ENCODE measurements at places on chromosomes 4 and X. TPM values are rescaled to one million over a fixed set of nuclear protein-coding genes. Genes with fewer than 3 reads are reported as not detected.

SLC10A7 gene
- total RNA-seq, result 15.9 TPM

FANCB gene
- total RNA-seq, result 14.7 TPM

FGFBP1 gene
- not detected for total RNA-seq

NELFA gene
- total RNA-seq, result 36.2 TPM

METTL14 gene
- 48.3 TPM for total RNA-seq

UGT8 gene
- 0.12 TPM for total RNA-seq

GPM6B gene
- total RNA-seq, result not detected

PGAM4 gene
- total RNA-seq, result not detected

KIT gene
- 0.79 TPM for total RNA-seq

FDCSP gene
- total RNA-seq, result not detected

GRCh38 chr4:152997771-152998487 is 61.8 kb downstream of the FHDC1 start:
- no peak for DNase-seq

DNA sequence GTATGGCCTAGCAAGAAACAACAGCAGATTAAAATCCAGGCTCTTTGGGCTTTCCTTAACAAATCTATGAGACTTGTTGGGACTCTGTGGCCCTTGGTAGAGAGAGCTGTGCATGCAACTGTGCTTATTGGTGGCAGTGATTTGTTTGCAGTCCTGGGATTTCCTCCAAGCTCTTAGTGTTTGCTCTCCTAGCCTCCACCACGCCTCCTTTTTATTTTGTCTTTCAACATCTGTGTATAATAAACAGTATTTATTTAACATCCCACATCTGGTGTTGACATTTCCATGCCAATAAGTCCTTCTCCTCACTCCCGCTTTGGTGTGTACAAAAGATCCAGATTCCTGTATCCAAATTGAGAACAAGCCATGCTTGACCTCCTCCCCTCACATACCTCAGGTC is 3.1 kb downstream of the TNMD start:
- no peak for DNase-seq

DNA sequence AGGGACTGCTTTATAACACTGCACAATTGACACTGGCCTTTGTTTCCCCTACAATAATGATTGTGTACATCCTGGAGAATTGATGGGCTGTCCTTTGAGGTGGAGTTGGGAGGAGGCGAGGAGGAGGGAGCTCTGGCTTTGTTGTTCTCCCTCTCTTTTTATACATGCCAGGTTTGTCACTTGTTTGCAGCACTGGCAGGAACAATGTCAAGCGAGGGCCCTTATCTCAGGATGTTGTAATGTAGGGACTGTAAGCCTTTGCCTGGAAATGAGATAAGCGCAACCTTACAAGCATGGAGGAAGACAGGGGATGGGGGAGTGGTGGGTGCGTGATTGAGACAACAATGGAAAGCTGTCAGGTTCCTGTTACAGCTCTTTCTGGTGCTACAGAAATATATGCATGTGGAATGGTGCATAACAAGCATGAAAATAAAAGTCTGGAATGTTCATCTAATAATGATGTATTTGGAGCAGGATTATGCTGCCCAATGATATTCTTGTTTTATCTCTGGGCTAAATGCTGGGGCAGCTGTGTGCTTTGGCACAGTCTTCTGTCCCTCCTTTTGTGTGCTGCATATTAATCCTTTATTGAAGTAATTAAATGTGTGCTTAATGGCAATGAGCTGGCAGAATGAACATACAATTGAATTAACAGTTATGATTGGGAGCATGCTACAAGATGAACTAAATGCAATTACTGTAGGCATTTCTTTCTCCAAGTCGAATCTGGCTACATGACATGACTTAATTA is 294.4 kb downstream of the GPAT3 start:
- DNase-seq, result no peak

- DNase-seq, result no peak
Measured at GRCh38 chr4:77714514-77714913, 104.7 kb downstream of the CNOT6L start.

DNA sequence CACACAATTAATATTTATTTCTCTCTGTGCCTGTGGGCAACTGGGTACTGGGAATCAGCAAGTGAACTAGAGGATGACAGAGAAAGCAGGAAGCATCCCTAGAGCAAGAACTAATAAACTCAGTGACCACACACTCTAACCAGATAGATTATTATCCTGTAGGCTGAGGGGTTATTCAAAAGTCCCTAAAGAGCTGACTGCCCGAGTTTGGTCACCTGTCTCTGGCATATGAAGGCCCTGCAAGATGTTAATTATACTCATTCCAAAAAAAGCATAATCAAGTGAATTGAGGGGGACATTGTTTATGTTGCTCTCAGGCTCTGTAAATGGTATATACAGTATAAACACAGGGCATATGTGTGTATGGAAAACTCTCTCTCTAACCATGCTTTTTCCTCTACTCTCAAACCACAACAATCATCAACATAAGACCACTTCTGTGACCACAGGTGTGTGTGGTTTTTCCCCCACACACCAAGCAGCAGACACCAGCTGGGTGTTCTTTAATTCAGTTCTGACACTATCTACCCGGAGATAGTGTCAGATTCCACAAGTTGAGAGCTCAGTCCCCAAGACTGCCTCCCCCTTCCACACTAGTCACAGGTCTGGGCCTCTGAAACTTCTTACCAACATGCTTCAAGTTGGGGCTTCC is 6.2 kb upstream of the HPSE start:
- DNase-seq, result peak; percentile 69

DNA sequence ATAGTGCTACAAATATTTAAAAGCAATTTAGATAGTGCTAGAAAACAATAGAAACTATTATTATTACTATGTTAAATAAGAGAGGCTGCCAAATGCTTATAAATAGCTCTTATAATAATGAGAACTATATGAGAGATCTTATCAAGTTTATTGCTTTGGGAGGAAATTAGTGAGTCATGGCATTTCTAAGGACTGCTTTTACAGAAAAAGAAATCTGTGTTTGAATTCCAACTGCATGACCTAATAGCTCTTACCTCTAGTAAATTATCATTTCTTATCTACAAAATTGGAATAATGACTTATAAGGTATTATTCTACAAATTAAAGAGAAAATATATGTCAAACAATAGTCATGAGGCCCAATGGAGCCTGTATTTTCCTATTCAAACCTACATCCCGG is 177.2 kb downstream of the GABRG1 start:
- DNase-seq, result no peak

- DNase-seq, result no peak
Measured at GRCh38 chrX:145292218-145292617, 44.9 kb downstream of the SPANXN1 start.

GRCh38 chrX:103151799-103152198 is 58.9 kb upstream of the NXF3 start:
- no peak for DNase-seq

DNA sequence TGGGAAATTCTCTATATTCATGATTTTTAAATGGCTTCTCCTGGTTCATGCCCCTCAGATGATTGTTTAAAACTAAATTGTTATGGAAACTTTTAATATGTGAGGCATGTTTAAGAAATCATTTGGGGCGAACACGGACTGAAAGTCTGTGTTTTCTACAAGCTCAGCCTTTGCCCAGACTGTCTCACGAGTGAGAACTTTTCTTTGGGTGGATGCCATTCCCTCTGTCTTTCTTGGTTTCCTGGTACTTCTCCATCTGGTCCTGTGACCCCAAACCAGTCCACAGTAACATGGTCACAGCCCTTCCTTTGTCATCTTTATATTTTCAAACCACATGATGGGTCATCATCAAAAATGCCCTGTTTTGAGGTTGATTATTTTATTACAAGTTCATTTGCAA is 186.6 kb upstream of the GNPDA2 start:
- no peak for DNase-seq

DNA sequence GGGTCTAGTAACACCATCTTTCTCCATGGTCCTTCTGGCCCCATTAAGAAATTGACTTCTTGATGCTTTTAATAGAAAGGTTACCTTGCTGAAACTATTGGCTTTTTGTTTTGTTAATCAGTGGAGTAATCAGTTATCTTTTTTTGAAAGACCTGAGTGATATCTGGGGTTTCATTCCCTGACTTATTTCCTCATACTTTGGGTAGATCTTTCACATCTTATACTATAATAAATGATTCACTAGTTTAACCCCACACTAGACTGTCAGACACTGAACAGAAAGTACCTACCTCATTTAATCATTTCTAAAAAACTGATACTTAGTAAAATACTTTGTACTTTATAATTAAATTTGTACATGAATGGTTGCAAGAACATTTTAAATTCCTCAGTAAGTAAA is 1021.1 kb downstream of the STIM2 start:
- DNase-seq, result no peak

- DNase-seq, result no peak
Measured at GRCh38 chr4:13653766-13654161, 26.2 kb upstream of the BOD1L1 start.

DNA sequence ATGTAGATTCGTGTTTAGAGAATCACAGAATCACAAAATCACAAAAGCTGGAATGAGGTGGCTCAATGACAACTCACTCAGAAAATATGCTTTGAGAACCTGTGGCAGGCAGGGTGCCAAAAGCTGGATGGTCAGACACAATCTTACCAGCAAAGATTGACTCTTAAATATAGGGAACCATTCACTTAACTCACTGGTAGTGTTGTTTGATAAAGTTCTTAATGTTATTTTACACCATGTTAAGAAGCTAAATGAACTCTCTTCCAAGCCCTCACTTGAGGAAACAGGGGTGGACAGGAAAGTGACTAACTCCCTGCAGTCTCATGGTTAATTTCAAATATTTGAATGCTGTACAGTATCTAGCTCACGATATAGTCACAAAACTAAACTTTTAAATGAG is 5.7 kb upstream of the SCOC start:
- no peak for DNase-seq

DNA sequence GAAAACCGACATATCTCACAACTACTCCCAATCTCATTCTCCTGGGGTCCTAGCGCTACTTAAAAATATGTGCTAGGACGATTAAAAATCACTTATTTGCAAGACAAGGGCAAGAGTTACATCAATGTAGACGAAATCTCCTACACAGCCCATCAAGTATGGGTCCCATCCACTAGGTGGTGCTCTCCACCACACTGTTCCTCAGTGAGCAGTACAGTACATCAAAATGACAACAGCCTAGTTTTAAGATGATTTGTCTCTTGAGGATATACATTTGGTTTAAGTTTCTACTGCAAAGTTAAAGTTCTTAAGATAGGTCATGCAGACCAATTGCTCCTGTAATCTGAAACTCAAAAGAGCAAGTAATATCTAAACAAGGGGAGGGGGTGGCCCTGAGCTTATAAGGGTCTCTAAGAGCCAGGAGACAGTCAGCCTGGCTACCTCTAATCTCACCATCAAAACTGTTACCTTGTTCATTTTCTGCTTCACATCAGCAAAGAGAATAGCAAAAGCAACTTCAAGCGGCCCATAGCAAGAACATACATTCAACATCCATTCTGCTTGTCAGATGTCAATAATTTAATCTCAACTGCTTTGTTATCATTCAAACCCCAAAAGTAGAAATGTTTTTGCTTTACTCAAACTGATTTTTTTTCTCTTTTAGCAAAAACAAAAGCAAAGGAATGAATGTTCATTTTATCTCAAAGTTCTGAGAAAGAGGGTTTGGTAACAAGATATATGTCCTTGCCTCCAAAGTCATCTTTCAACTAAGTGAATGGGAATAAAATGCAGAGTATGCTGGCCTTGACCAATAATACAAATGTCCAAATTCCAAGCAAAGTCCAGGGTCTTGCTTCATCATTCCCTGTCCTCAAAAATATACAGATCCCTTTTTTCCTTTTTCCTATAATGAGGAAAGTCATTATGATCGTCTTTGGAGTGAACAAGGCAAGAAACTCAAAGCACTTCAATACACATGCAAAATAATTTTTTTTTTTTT is 53.1 kb downstream of the STX18 start:
- peak; percentile 83 for DNase-seq

DNA sequence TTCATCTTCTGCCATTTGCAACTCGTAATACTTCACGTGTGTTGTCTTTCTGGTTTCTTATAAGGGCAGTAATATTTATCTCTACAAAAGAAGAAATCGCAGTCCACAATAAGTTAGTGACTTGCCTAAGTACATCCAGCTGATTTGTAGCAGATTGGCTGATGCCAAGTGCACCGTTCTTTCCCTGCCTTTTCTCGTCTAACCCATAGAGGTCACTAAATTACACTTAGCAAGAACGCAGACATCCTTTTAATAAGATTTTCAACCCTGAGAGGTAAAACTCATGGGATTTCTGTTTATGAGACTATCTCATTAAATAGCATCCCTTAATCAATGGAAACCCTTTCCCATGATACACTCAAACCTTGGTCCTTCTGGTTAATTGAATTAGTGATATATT is 408.6 kb upstream of the ACTRT1 start:
- no peak for DNase-seq

DNA sequence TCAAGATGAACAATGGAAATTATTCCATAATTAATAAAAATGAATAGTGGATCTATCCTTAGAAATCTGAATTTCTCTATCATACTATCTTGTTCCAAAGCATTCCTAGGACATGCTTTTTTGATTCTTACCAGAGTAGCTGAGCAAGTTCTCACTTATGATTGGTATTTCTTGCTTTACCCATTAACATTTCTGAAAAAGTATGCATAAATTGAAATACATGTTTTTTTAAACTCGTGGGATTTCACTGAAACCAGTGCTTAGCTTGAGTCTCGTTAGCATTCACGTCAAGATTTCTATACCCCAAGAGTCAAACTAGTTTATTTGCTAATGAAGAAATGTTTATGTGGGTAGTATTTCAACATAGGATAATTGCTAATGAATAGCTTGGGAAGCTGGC is 89.0 kb downstream of the ELOVL6 start:
- DNase-seq, result no peak

GRCh38 chr4:146835096-146835495 is 110.6 kb downstream of the TTC29 start:
- no peak for DNase-seq

GRCh38 chrX:125262836-125263235 is 56.8 kb upstream of the TEX13C start:
- DNase-seq, result no peak

- DNase-seq, result peak; percentile 47
Measured at GRCh38 chr4:186628058-186628711, 72.8 kb upstream of the MTNR1A start.

GRCh38 chr4:16116019-16116418 is 32.2 kb upstream of the PROM1 start:
- no peak for DNase-seq

- DNase-seq, result no peak
Measured at GRCh38 chr4:74331252-74331651, 23.0 kb downstream of the EPGN start.

GRCh38 chr4:180449395-180449956 is 1793.7 kb upstream of the TENM3 start:
- no peak for DNase-seq
